Fibroblast of the conjunctiva (primary cell): ENCODE measurements at places on chromosomes 5 and 9.
A peak's percentile ranks its signal among the peaks of the same experiment; 100 is the strongest.

GRCh38 chr5:98259595-98259994, 513.9 kb upstream of the RGMB start:
- DNase-seq: no peak

GRCh38 chr9:16864649-16865434, 5.6 kb downstream of the BNC2 start:
- DNase-seq: no peak

GRCh38 chr9:102185962-102186361, 447.5 kb upstream of the GRIN3A start:
- DNase-seq: no peak

- DNase-seq: peak; percentile 68
Observed at GRCh38 chr5:143403593-143404415, at the start of gene NR3C1. Gene NR3C1, minus strand, starts transcription at chr5:143403686. Its CDS starts 2,847 bp downstream, at chr5:143400839.
